Stimulated activated CD8-positive, alpha-beta memory T cell treated with anti-CD3 and anti-CD28 coated beads, Interleukin-7, amount 100 ng/mL, for 1 hour (primary cell): ENCODE measurements at places on chromosomes 16 and 17.

DNA sequence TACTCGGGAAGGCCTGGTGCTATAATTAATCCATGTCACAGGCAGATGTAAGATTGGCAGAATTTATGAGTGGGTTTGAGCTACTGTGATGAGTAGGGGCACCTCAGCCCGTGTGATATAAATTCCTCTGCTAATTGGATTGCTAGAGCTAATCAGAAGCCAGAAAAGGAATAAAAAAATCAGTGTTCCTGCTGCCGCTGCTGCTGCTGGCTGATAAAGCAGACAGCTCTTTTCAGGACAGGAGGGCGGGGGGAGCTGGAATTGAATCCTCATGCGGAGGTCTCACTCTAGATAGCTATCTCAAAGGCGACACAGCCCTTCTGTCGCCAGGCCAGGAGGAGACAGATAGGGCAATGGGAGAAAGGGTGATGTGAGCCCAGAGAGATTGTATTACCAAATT, 182.7 kb upstream of the ZFHX3 start:
- no peak for DNase-seq

GRCh38 chr16:53511084-53511402, 8.0 kb upstream of the AKTIP start:
- DNase-seq = no peak

- DNase-seq = peak; percentile 19
Observed at GRCh38 chr16:29662729-29663015, 375 bp upstream of the SPN start.

DNA sequence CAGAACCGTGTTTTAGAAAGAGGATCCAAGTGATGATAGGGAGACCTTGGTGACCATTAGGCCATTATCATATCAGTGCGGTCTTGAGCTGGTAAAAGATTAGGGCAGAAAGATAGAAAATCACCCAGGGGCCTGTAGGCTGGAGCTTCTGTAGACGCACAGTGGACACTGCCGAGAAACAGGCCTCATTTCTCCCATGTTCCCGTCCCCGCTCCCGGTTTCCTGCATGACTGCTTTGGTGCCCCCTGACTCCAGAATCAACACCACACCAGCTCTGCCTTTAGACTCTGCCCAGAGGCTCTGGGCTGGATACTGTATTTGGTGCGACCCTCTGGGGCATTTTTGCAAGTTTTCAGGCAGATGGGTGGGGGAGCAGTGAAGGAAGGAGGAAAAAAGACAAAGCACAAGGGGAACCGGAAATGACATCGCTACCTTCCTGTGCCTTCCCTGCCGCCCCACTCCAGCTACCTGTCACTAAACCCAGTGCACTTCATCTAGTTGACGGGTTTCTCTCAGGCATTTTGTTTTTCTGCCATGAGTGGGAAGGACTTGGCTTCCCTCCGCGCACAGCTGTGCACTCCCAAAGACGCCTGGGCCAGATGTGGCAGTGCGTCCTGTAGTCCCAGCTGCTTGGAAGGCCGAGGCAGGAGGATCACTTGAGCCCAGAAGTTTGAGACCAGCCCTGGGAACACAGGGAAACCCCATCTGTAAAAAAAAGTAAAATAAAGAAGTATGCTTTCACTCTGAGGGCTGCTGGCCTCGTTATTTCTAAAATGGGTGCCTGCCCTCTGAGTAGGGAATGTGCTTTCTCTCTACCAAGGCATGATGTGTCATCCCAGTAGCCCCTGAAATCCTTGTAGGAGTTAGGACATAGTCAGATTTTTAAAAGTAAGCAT, 214.1 kb downstream of the RPTOR start:
- no peak for DNase-seq

DNA sequence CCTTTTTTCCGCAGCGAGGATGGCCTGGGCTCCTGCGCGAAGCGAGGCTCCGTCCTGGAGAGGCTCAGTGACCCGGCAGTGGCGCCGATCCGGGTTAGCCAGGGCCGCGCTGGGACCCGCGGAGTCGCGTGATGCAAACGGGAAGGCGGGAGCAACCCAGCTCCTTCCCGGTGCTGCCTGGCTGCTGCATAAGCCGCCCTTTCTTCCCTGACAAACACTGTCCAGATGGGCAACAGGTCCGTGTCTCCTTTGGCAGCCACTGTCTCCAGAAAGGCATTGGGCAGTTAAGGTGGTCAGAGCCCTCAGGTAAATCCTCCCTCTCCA, 21.8 kb upstream of the ZNHIT3 start:
- no peak for DNase-seq

- no peak for DNase-seq
Observed at GRCh38 chr17:63993368-63993985, 4.7 kb upstream of the PRR29 start.

DNA sequence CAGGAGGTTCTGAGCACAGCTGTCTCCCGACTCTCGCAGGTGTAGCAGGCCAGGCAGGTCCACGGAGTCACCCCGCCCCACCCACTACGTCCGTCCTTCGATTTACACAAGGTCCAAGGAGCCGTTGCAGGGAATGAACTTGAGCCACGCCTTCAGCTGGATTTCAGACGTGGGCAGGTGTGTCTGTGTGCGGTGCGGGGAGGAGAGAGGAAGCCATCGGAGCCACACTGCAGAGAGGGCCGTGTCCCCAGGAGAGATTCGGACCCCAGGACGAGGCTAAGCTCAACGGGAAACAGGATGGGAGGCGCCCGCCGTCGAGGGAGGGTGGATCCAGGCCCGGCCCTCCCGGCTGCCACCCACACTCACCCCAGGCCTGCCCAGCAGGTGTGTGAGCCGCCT, 50.3 kb downstream of the RPH3AL start:
- no peak for DNase-seq

GRCh38 chr16:69077251-69077650, 28.2 kb upstream of the HAS3 start:
- no peak for DNase-seq

- DNase-seq = no peak
Observed at GRCh38 chr16:19029980-19030379, 37.4 kb upstream of the COQ7 start.

GRCh38 chr17:60577147-60577915, 22.7 kb upstream of the PPM1D start:
- DNase-seq = no peak

DNA sequence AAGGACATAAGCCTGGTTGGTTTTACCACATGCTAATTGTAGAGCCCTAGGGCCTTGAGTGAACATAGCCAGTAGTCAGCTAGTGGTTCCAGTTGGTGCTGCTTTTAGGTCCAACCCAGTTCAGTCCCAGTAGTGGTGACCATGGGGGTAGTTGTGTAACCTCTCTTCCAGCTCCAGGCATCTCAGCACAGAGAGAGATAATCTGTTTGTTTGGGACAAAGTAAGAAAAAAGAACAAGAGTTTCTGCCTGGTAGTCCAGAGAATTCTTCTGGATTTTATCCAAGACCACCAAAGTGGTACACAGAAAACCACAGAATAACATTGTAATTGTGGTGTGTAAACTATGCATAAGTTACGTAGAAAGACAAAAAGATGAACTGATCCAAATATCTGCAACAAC, 5.2 kb upstream of the CCL13 start:
- DNase-seq = no peak

GRCh38 chr17:61000911-61001310, 323.3 kb downstream of the BCAS3 start:
- DNase-seq = no peak

DNA sequence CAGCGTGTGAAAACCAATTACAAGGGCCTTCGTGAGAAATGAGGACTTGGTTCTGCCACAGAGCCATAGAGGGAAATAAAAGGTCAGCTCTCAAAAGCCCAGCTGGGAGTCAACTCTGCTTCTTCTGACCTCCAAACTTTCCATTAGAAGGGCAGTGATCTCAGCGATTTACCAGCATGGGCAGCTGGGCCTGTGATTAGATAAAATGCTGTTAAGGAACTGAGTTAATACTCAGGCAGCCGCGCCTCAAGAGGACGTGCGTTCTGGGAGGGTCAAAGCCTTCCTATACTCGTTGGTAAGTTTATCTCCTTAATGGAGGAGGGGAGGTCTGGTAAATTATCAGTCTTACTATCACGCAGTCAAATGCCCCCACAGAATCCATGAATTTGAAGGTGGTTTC, 480.2 kb upstream of the ERCC4 start:
- no peak for DNase-seq

DNA sequence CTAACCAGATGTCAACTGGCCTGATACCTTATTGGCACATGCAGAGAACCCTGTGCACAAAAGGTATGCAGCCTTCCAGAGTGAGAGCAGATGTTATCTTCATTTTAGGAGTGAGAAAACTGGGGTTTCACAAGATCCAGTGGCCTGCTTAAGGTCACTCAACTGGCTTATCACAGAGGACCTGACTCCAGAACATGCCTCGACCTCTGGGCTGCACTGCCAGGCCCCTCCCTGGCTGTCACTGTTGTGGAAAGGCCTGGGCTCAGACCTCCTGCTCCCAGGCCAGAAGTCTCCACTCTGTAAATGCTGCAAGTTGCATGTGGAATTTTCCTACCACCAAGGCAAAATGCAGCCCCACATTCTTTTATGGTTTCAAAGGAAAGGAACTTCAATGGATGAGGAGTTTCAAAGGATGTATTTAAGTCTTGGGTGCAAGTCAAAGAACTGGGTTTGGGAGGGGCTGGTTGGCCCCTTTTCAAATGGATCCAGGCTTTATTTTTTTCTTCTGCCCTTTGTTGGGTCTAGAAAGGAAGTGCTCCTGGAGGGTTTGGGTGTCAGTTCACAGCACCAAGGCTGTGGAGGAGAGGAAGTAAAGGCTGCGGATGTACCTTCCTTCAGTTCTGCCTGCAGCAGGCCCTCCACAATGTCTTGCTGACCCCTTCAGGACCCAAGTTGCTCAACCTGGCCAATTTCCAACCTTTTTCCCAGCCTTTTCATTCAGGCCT, 30.4 kb upstream of the SMPD3 start:
- no peak for DNase-seq

- DNase-seq = no peak
Observed at GRCh38 chr16:75745823-75746222, 19.5 kb upstream of the CPHXL start.

GRCh38 chr16:11572301-11572995, 14.3 kb downstream of the LITAF start:
- DNase-seq = peak; percentile 36

DNA sequence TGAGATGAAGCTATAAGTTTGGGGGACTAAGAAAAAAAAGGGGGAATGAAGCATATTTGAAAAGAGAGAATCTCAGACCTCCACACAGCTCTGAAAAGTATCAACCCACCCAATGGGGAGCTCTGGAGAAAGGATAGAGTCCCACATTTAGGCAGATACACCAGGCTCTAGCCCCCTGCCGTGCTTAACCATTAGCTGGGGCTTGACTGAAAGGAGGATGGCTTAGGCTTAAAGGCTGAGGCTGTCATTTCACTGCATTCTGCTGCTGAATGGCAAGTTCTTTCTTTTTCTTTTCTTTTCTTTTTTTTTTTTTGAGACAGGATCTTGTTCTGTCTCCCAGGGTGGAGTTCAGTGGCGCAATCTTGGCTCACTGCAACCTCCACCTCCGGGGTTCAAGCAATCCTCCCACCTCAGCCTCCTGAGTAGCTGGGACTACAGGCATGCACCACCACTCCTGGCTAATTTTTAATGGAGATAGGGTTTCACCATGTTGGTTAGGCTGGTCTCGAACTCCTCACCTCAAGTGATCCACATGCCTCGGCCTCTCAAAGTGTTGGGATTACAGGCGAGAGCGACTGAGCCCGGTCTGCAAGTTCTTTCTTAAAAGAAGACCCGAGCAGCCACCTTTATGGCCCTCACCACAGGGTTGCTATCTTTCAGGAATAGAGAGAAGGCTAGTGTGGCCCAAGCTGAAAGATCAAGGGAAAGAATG, 9.0 kb upstream of the MMP2 start:
- DNase-seq = no peak

DNA sequence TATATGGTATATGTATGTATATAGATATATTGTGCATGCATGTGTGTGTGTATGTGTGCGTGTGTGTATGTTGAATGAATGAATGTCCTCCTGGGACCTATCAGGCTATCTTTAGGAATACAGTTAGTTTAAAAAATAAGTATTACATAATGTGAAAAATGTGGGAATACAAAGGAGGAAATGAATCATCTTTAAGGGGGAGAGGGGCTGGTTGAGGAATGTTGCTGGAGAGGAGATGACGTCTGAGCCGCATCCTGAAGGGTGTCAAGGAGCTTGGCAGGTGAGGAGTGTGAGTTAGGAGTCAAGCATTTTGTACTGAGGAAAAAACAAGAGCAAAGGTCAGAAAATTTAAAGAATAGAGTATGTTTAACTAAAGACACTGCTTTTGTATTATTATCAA, 62.4 kb upstream of the NLK start:
- DNase-seq = no peak

DNA sequence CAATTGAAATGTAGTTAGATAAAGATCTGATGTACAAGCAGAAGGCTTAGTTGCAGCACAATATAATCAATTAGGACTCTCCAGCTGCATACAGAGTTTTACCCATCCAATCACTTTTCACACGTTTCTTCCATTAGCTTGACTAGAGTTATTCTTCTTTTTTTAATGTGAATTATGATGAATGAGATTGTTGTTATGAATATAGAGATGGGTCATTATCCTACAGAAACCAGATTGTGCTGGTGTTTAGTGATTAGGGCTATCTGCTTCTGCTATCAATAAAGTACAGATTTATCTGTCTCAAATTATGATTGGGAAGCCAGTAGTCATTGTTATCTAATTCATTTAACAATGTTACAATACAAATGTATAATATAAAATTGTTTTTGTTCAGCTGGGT, 221.4 kb upstream of the TBX2 start:
- no peak for DNase-seq

DNA sequence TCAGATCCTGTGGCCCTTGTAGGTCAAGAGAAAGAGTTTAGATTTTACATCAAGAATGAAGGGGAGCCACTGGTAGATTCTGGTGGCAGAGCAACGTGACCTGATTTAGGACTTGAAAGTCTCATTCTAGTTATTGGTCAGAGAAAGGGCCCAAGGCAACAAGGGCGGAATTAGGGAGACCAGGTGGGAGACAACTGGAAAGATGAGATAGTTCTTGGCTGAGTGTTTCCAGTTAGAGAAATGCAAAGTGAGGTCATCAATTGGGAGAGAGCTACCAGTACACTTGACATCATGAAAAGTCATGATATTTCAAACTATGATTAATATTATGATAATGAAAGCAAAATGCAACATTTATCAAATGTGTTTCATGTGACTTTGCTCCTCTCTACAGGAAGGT, 147.2 kb upstream of the FAM20A start:
- DNase-seq = no peak

DNA sequence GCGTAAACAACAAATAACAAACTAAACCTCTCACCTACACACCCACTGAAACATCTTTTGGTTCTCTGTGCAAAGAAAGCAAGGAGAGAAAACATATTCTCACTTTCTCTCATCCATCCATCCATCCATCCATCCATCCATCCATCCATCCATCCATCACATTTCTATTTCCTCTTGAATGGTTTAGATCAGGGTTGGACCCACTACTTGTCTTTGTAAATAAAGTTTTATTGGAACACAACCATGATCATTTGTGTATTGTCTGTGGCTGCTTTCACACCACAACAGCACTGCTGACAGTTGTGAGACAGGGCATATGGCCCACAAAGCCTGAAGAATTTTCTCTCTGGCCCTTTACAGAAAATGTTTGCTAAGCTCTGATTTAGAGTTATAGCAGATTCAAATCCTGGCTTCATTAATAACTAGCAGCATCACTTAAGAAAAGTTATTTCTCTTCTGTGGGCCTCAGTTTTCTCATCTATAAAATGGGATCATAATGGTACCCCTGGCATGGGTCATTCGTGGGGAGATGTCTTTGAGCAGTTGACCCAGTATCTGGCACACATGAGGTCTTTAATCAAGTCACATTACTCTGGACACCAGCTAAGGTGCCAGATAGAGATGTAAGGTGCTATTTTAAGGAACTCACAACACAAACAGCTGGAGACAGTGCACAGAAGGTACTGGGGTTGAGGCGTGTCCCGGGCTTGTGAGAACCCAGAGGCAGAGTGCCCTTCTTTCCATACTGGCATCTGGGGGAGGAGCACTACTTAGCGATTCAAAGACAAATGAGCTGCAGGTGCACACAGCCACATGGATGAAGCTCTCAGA, 146.3 kb downstream of the CMIP start:
- DNase-seq = no peak
